ENCODE measurements at places on chromosomes 7 and 10.

GRCh38 chr7:85154282-85154937, 32.4 kb downstream of the SEMA3D start:
- no peak for DNase-seq

DNA sequence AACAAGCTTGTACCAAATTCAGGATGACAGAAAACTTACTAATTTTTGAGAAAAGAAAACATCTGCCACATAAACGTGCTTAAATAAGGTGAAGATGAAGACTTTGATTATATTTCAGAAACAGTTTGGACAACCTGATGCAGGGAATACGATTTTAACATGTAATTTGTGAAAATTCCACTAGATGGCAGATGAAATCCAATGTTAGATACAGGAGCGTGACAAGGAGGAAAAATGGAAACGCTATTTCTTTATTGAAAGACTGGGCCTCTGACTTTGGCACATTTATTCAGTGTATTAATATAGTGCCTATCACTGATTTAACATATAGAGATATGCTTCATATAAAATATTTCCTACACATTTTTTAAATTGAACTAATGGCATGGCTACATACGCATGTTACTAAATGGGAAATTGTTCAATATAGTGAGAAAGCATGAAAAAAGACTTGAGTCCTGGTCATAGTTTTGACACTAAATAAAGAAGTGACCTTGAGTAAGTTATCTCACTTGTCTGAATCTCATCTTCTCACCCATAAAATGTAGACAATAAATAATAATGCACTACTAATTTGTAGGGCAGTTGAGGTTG, 60.7 kb downstream of the CD36 start:
- peak; percentile 72 for DNase-seq

DNA sequence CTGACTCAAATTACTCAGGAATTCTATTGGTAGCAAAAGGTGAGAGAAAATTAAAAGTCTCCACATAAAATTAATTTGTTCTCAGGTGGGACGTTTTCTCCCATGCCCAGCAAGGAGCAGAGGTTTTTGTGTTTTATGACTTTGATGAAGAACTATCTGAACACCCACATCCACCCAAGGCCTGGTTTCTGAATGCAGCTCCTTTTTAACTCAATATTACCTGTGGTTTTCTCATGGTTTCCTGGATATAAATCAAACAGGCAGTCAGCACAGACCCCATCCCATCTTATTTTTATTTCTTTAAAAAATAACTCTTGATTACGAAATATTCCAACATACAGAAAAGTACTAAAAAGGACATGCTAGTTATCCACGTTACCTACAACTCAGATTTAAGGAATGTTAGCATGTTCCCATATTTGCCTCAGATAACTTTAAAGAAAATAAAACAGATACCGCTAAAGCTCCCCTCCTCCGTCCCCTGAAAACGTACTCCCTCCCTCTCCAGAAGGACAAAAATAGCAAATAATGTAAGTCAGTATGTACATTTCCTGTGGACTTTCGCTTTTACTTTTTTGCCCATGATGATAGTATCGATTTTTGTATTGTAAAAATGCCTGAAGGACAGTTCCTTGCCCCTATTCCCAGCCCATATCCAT, 43.4 kb downstream of the GLI3 start:
- DNase-seq: no peak

DNA sequence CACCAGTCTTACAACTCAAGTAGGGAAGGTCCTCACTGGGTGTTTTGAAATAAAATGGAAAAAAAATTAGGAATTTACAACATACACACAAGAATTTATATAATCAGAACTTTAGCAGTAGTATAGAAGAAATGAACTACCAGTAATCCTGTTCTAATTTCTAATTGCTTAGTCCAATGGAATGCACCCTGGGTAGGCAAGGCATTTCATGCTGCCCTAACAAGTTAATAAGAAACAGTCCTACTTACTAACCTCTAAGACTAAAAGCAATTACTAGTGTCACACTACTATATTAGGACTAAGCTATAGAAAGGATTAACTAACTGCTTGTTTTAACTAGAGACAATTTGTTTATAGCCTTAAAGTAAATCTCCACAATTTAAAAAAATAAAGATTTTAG, 158.1 kb downstream of the BTAF1 start:
- no peak for DNase-seq

- DNase-seq: no peak
Measured at GRCh38 chr10:17548770-17549169, 68.4 kb downstream of the HACD1 start.

DNA sequence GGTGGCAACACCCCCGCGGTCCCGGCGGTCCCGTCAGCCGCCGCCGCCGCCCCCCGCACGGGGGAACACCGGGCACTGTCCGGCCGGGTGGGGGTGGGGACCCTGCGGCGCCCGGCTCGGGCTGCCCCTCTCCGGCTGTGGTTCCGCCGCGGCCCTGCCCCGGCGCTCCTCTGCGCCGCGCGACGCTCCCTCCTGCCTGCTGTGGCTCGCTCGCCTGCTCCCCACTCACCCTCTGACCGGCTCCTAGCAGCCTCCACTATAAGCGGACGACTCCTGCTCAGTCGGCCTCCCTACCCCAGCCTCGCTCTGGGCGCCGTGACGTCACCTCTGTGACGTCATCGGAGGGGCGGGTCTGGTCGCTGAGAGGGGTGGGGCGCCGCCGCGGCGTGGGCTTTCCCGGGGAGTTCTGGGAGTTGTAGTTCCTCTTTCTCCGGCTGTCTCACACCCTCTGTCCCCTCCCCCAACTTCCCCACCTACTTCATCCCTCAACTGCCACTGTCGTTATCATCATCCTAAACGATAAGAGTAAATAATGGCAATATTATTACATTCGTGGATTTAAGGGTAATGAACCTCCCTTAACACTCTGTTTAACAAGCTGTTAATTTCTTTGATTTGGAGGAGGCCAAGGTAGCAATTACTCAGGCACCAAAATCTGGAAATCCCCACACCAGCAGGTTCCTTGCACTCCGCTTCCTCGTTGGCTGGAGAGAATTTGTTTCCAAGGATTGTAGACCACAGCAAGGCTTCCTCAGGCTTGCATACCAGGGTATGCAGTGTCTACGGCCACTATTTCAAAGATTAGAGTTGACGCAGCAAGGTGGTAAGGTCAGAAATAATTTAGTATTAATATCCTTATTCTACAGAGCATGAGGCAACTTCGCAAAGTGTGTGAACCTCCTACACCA, at the start of gene UBE2H:
Gene UBE2H, minus strand, starts transcription at position 308 of the 908 bp plus-strand sequence. CDS start 405 bp downstream, outside the sequence.
- DNase-seq: peak; percentile 91

- DNase-seq: no peak
Measured at GRCh38 chr10:73577788-73578187, 13.4 kb downstream of the USP54 start.

DNA sequence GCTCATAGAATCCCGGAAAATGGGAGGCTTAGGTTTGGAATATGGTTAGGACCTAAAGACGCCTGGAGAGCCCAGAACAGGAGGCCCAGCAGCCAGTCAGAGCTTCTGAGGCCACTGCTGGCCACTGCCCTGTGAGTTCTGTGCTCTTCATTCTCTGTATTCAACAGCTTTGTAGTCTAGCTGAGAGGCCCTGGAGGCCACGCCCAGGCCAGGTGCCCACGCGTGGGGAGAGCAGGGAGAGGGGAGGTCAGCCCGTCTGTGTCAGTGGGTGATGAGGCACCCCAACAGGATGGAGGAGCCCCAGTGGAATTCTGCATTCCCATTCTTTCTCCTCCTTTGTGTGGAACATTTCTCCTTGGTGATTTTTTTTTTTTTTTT, 29.1 kb downstream of the IL15RA start:
- DNase-seq: no peak

DNA sequence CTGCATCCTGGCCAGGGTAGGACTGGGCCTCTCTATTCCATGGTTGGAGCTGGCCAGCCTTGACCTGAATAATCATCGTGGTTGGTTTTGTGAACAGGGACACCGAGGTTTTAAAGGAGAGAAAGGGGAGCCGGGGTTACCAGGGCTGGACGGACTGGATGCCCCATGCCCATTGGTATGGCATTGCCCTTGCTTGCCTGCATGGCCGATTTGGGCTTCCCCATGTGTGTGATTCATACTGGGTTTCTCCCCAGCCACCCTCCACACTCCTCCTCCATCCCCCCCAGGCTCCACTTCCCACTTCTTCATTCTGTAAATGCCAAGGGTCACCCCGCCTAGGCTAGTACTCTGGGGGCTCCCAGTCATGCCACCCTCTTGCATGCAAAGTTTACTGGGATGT, 98.8 kb upstream of the MACROH2A2 start:
- no peak for DNase-seq

- DNase-seq: peak; percentile 80
Measured at GRCh38 chr10:78925800-78926319, 142.9 kb upstream of the ZMIZ1 start.

GRCh38 chr10:97915346-97916131, 65.9 kb downstream of the GOLGA7B start:
- DNase-seq: no peak

GRCh38 chr10:115969591-115969990, 303.4 kb downstream of the GFRA1 start:
- DNase-seq: no peak

DNA sequence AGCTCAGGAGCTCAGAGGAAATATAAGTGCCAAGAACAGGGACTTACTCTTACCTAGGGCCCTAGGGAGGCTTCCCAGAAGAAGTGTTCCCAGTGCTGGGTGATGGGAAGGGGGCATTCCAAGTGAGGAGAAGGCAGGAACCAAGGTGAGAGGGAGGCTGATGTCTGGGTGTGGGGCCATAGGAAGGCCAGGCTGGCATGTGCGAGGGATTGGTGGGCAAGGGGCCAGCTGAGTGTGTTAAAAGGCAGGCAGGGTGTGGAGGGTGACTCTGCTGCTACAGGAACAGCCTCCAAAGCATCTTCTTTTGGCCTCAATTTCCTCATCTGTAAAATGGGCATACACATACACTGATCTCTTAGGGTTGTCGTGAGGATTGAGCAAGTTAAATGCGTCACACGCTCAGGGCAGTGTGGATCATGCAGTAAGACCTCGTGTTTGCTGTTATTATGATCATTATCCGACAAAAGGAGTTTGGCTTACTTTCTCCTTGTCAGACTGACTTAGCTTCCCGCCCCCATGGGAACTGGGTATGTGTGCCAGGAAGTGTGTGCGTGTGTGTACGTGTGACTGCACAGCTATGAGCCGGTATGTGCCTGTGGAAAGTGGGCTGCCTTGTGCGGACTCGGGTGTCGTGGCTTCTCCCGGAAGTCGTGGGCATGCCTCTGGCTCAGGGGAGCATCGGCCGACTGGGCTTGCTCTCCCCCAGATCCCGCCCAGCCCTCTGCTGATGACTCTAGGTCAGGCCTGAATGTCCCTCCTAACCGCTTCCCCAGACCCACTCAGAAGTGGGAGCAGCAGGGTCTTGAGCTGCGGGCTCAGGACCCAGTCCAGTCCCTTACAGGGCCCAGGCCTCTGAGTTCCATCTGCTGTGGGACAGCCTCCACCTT, 59.6 kb downstream of the NEURL1 start:
- no peak for DNase-seq

- no peak for DNase-seq
Measured at GRCh38 chr7:54757711-54758110, 1.3 kb downstream of the SEC61G start.

- no peak for DNase-seq
Measured at GRCh38 chr7:28627896-28628295, 215.6 kb downstream of the CREB5 start.

DNA sequence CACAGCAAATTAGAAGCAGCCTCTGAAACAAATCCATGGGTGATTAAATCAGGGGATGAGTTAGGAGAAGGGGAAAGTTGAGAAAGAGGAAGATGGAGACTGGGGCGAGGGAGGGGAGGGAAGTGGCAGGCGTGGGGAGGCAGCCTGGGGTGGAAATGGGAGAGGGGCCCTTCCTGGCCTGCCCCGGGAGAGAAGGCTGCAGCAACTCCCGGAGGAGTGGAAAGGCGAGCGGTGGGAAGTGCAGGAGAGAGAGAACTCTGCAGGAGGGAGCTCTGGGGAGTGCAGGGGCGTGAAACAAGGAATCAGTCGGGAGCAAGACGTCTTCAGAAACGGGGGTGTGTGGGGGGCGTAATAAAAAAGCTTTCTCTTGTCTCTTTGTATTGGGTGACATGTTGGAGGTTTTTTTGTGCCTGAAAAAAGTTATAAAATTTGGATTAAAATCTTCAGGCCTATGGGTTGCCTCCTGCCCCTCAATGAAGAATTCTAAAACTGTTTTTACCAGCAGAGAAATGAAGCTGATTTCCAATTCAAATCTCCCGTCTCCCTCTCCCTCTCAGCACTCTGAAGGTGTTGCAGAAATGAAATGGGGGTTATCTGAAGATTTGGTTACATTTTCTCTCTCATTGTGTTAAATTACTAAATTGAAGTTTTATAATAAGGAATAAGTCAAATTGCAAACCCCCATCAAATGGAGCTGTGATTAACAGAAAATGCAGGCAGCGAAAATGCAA, 4.7 kb upstream of the UNCX start:
- DNase-seq: no peak

DNA sequence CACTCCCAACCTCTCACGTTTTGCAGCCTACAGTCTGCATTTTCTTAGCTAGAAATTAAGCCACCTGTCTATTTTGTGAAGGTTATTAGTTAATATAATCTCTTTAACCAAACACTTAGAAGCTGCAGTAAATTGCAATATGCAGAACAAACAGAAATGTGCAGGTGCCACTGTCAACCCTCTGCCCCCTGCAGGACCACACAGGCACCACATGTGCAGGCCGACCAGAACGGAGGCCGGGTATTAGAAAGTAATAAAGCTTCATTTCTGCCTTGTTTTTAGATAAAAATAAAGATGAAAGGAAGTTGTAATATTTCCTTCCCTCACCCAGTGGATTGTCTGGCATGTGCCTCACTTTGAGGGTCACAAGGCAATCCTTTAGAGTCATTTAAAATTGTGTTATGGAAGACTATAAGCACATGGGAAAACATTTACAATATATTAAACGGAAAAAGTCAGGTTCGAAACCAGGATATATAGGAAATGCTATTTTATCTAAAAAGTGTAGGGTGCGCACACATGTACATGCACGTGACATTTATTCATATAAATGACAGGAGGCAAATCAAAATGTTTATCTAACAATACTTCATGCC, 158.2 kb downstream of the ARHGAP12 start:
- DNase-seq: no peak

DNA sequence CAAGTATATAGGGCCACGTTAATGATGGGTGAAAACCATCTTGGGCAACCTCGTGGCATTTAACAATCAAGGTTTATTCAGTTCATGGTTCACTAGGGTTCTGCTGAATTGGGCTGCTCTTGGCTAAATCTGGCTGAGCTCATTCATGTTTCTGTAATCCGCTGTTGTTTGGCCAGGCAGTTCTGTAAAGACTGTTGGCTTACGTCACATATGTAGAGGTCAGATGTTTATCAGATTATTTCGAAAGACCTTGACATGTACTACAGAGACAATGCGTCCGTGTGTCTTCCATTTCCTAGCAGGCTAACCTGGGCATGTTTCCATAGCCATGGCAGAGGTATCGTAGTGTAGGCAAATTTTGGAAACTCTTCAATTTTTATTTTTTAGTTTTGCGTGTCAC, 190.0 kb upstream of the ZWINT start:
- DNase-seq: no peak

- no peak for DNase-seq
Measured at GRCh38 chr7:150323682-150324372, 482 bp upstream of the ACTR3C start.

- DNase-seq: no peak
Measured at GRCh38 chr10:130792096-130792845, 519.2 kb downstream of the TCERG1L start.

- no peak for DNase-seq
Measured at GRCh38 chr10:61623161-61623560, 39.6 kb upstream of the CABCOCO1 start.

- no peak for DNase-seq
Measured at GRCh38 chr7:155763122-155763521, 49.1 kb downstream of the SHH start.

- no peak for DNase-seq
Measured at GRCh38 chr10:137031-137430, 1.8 kb downstream of the ZMYND11 start.

GRCh38 chr7:92934096-92934495, 97.7 kb upstream of the CDK6 start:
- DNase-seq: no peak
